ENCODE measurements at places on chromosomes 1 and 21.

GRCh38 chr1:226956942-226957713 is 17.0 kb downstream of the COQ8A start:
- no peak for DNase-seq

DNA sequence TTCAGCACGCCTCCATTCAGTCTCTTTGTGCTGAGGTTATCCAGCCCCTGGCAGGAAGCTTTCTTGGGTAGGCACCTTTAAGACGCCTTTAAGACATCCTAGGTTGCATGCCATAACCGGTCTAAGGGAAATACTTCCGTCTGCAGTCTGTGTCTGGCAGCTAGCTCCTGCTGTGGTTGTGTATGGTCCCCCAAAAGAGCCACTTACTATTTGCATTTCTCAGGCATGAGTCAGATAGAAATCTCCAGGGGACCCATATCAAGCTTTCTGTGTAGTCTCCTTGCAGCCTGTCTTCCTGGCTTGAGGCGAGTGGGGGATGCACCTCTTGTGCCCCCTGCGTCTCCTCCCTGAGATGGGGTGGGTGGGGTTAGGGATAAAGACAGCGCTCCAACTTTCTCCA is 10.0 kb upstream of the RYR2 start:
- no peak for DNase-seq

DNA sequence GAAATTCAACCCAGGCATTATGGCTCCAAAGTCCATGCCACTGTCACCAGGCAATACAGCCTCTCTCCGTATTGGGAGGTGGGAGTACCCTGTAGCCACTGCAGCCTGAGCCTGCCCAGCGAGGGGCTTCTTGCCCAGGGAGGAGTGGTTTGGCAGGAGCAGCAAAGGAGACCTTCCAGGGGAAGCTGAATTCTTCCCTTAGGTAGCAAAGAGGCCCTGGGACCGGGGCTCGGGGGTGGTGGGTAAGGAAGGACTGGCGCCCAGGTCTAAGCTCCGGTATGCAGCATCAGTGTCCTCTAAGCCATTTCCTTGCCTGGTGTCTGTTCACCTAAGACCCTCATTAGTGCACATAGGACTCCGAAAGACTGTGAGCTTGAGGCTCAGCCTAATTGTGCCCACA is 17.0 kb downstream of the TNNT2 start:
- DNase-seq: no peak

DNA sequence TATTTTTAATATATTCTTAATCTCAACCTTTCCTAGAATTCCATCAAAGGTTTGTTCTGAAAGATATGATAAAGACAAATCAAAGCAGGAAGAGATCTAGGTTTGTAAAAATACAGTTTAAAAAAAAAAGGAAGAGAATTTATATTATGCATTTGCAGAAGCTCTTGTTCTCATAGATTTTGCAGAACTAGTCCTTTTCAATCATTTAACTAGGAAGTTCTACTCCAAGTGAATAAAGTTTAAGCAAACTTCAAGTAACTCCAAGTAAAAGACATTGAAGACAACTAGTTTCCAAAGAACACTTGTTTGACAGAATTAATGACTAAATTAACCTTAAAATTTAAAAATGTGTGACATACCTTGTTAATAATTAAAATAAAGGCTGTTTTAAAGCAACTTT is 55.9 kb downstream of the HNRNPR start:
- no peak for DNase-seq

GRCh38 chr1:1680912-1681273 is 11.7 kb downstream of the SLC35E2B start:
- no peak for DNase-seq

- no peak for DNase-seq
Measured at GRCh38 chr1:101603726-101604125, 366.9 kb downstream of the S1PR1 start.

GRCh38 chr1:206651958-206652890 is 16.9 kb downstream of the DYRK3 start:
- DNase-seq: no peak

DNA sequence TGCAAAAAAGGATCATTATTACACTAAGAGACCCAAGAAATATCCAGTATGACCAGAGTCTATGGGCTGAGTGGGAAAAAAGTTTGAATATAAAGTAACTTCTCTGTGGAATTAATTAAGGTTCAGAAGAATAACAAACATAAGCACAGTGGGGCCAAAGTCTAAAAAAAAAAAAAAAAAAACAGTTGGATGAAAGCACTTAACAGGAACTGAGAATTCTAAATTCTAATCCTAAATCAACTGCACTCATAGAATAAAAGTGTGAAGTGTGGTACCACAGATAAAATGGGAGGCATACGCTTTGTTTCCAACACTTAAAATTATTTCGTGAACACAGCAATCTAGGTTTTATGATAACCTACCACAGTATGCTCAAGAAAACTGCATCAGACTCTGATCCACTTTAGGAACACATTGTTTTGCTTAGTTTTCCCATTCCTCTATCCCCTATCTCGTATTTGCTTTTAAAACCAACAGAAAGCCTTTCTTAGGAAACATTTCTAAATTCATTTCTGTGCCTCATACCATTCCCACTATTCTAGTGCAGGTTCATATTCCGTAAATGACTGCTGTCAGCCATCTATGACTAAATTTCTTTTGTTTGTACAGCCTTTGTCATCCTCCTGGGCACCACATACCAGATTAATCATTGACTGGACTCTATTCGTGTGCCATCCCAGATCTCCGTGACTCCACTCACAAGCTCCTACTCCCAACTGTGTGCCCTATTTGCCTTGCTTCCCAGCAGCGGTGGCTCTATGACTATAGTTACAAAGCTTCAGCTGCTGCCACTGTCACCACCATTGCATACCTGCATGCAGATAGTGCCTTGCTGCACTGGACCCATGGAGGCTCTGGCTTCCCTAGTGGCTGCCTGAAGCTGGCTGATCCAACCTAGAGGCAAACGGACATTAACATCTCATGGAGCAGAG is 24.9 kb downstream of the CHML start:
- DNase-seq: no peak

DNA sequence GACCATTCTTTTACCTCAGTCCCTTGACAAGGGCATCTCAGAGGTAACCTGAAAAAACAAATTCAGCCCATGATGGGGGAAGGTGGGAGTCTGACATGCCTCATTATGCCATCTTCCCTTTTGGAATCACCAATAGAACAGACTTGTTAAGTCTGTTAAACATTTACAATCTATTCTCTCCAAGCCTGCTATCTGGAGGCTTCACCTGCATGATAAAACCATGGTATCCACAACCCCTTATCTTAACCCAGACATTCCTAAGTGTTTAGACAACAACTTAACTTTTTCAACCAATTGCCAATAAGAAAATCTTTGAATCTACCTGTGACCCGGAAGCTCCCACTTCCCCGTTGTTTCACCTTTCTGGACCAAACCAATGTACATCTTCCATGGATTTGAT is 233.0 kb upstream of the CACYBP start:
- no peak for DNase-seq

- no peak for DNase-seq
Measured at GRCh38 chr1:226809785-226810571, 60.4 kb upstream of the PSEN2 start.

DNA sequence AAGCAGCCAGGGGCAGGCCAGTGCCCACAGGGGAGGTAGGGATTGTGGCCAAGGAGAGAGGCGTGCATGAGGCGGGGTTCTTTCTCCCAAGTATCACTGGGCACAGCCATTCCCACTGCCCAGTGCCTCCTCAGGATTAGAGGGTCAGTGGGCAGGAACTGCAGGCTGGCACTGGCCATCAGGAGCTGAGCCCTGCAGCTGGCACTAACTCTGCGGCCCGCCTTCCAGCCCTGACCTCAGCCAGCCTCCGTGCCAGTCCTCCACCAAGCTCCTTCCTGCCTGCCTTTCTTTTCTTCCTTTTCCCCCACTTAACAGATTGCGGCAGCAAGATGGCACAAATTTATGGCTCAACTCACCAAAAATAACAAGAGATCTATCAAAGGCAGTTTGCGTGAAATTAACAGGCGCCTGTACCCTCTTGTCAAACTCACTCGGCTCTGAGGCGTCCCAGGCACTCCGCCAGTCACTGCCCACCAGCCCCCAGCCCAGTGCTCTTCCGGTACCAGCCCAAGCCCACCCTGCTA is 11.1 kb downstream of the ADGRB2 start:
- DNase-seq: no peak

DNA sequence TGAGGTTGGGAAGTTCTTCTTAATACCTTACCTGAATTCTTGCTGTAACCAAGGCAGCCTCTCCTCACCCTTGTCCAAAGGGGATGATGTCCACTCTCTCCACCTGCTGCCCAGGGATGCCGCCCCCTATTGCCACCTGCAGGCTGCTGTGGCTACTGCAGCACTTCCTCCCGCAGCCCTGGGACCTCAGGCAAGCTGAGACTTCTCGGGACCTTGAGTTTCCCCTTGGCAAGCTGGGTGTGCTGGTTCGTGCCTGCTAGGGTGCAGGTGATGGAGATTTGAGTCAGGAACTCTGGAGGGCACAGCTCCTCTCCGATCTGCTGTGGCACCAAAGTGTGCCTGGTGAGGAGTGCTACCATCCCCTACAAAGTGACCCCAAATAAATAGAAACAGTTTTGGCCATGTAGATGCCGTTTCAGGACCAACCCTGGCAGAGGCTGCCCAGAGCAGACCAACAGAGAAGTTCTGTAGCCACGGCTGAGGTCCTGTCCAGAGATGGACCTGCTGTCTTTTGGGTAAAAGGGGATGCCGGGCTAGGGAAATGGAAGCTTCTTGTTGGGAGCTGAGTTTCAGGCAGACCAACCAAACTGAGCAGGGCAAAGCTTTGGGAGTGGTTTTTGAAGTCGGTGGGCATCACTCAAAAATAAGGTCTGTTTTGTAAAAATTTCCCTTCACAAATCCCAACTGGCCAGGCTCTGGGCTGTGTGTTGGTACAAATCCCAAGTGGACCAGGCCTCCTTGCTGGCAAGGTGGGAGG is 31.7 kb downstream of the RUNX3 start:
- no peak for DNase-seq

DNA sequence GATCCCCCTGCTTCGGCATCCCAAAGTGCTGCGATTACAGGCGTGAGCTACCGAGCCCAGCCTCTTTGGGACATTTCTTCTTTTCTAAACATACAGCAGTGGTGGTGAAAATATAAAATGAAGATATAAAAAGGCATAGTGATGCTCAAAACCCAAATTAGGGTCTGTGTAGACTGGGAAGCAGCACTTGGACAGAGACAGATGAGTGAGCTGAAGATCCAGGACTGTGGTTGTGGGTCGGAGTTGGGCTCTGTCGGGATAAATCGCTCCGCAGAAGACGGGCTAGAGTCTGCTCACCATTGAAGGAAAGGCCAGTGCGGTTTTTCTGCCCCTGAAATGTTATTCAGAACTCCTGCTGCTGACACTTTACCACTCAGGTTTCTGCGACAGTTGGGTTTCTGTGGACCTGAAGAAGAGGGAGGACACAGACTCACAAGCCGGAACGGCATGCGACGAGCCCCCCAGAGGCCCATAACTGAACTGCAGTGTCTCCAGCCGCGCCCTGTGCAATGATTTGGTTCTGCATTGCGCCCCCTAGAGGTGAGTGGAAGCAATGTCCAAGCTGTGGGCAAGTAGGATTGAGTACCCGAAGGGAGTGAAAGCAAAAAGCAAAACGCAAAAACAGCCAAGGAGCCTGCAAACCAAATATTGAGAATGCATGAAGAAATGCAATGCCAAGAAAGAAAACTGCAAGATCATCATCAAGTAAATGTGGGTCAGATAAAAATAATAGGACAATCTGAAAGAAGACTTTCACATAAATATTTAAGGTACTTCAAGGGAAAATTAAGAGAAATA is 66.6 kb downstream of the GABPA start:
- peak; percentile 58 for DNase-seq

GRCh38 chr1:207892764-207893163 is 18.2 kb downstream of the CD34 start:
- no peak for DNase-seq

DNA sequence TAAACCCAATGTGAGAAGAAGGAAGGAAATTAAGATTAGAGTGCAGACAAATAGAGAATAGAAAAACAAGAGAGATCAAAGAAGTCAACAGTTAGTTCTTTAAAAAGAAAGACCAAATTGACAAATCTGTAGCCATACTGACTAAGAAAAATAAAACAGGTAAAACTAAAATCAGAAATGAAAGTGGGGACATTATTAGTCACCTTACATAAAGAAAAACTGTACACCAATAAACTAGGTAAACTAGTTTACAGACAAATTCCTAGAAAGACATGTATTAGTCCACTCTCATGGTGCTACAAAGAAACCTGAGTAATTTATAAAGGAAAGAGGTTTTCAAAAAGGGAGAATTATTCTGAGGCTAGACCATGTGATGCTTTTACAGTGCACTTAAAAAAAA is 22.3 kb downstream of the BLZF1 start:
- no peak for DNase-seq

DNA sequence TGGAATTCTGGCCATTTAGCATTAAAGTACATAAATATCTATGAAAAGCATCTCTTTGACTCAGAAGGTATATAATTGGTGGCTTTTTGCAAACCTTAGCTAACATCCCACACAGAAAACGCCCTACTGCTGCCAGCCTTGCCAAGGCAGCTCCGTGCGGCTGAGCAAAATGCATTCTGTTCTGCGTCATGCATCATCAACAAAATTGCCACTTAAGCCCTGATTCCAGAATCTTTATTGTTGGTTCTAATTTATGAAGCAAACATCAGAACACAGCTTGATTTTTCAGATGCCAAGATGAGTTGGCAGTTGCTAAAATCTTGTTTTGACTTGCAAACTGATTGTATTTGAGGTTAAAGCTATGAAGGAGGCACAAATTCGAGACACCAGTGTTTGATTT is 314.9 kb upstream of the DEPDC1 start:
- DNase-seq: no peak

DNA sequence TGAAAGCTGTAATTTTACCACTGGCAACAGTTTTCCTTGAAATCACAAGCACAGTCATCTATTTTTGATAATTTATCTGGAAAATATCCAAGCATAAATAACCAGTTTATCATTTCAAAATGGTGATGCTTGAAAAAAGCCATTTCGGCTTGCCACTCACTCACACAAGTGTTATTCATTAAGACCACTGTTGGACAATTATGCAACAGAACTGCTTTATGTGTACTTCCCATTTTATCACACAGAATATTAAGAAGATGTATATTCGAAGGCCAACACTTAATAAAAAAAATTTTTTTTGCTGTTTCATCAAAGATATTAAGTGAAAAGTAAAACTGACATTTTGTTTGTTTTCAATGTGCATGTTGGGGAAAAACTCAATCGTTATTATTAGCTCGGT is 62.3 kb downstream of the EIF4G3 start:
- DNase-seq: no peak

GRCh38 chr21:42373196-42373907 is 7.0 kb upstream of the TFF1 start:
- DNase-seq: no peak

GRCh38 chr1:34736692-34737091 is 18.2 kb upstream of the GJB5 start:
- no peak for DNase-seq

GRCh38 chr1:59917026-59917784 is 9.4 kb downstream of the CYP2J2 start:
- no peak for DNase-seq
